ENCODE measurements at places on chromosomes 2 and 18. TPM values are rescaled to one million over a fixed set of nuclear protein-coding genes. Genes with fewer than 3 reads are reported as not detected.

GRCh38 chr18:523561-523960 lies 23.1 kb upstream of the COLEC12 start:
- no peaks in the 10 kb centered on the region for H3K36me3 ChIP-seq
- no peak for DNase-seq
- H3K4me1 ChIP-seq = no peaks in the 10 kb centered on the region
- H3K27ac ChIP-seq = no peak overlapping the region

GRCh38 chr18:7492385-7492784 lies 74.7 kb upstream of the PTPRM start:
- H3K4me1 ChIP-seq = no peaks in the 10 kb centered on the region
- H3K4me3 ChIP-seq = no peak overlapping the region
- no peak for DNase-seq
- no peaks in the 10 kb centered on the region for H3K27me3 ChIP-seq
- H3K27ac ChIP-seq = no peak overlapping the region

- no peaks in the 10 kb centered on the region for H3K36me3 ChIP-seq
- no peaks in the 10 kb centered on the region for H3K4me1 ChIP-seq
- no peak overlapping the region for H3K27ac ChIP-seq
- no peak for DNase-seq
- no peaks in the 10 kb centered on the region for H3K27me3 ChIP-seq
Observed at GRCh38 chr2:114293355-114293754, 149.1 kb upstream of the DPP10 start.

The BIN1 gene
- total RNA-seq = 99.4 TPM

- no peak for DNase-seq
- H3K4me1 ChIP-seq = no peaks in the 10 kb centered on the region
- H3K4me3 ChIP-seq = no peak overlapping the region
- H3K36me3 ChIP-seq = no peaks in the 10 kb centered on the region
- no peak overlapping the region for H3K27ac ChIP-seq
- H3K27me3 ChIP-seq = no peaks in the 10 kb centered on the region
Observed at GRCh38 chr2:238122287-238123217, 15.9 kb upstream of the KLHL30 start.

DNA sequence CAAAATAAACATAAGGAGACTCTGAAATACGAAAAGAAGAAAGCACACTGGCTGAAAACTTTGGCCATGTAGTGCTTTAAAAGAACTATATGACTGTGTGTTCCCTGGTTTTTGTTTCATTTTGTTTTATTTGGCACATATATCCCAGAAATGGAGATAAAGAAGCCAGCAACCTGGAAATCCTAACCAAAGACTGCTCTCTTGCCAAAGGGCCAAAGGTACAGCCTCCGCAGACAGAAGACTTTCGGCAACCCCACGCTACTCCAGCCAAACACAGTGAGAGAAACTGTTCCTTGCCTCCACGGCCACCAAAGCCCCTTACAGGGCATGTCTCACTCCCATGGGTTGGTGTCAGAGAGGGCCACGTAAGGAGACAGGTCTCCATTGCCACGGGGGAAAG lies 381.2 kb upstream of the NETO1 start:
- no peak overlapping the region for H3K27ac ChIP-seq
- no peaks in the 10 kb centered on the region for H3K27me3 ChIP-seq
- no peak overlapping the region for H3K4me3 ChIP-seq
- no peaks in the 10 kb centered on the region for H3K36me3 ChIP-seq
- no peaks in the 10 kb centered on the region for H3K4me1 ChIP-seq
- DNase-seq = no peak

The RESP18 gene
- total RNA-seq = not detected

GRCh38 chr2:113390124-113390849 lies 47.2 kb upstream of the ZNG1B start:
- H3K27me3 ChIP-seq = no peaks in the 10 kb centered on the region
- H3K36me3 ChIP-seq = no peaks in the 10 kb centered on the region
- H3K4me3 ChIP-seq = peak overlapping the region; percentile 40
- H3K4me1 ChIP-seq = peaks cover 4% of the 10 kb centered on the region
- H3K27ac ChIP-seq = no peak overlapping the region
- peak; percentile 70 for DNase-seq

- no peak overlapping the region for H3K4me3 ChIP-seq
- H3K27me3 ChIP-seq = no peaks in the 10 kb centered on the region
- no peak for DNase-seq
- no peak overlapping the region for H3K27ac ChIP-seq
- peaks cover 25% of the 10 kb centered on the region for H3K36me3 ChIP-seq
Observed at GRCh38 chr2:238083919-238084318, 16.2 kb upstream of the ESPNL start.

DNA sequence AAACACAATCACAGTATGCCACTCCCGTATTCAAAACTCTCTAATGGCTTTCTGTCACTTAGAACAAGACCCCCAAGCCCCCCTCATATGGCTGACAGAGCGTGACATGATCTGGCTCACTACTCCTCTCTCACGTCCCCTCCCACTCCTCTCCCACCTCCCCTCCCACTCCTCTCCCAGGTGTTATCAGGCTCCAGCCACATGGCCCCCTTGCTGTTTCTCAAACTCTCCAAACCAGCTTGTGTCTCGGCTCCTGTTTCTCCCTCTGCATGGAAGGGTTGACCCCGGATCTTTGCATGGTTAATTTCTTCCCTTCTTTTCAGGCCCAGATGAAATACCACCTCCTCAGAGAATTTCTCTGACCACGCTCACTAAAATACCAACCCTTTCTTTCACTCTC lies 180.8 kb downstream of the SLC8A1 start:
- no peak overlapping the region for H3K4me3 ChIP-seq
- DNase-seq = no peak
- no peaks in the 10 kb centered on the region for H3K4me1 ChIP-seq
- no peaks in the 10 kb centered on the region for H3K27me3 ChIP-seq
- H3K27ac ChIP-seq = no peak overlapping the region

- DNase-seq = no peak
- no peaks in the 10 kb centered on the region for H3K36me3 ChIP-seq
Observed at GRCh38 chr18:13303756-13304364, 85.3 kb downstream of the LDLRAD4 start.

- DNase-seq = no peak
- peaks cover 25% of the 10 kb centered on the region for H3K36me3 ChIP-seq
- H3K4me1 ChIP-seq = no peaks in the 10 kb centered on the region
- H3K4me3 ChIP-seq = no peak overlapping the region
- H3K27me3 ChIP-seq = no peaks in the 10 kb centered on the region
Observed at GRCh38 chr2:238085899-238086298, 14.2 kb upstream of the ESPNL start.

DNA sequence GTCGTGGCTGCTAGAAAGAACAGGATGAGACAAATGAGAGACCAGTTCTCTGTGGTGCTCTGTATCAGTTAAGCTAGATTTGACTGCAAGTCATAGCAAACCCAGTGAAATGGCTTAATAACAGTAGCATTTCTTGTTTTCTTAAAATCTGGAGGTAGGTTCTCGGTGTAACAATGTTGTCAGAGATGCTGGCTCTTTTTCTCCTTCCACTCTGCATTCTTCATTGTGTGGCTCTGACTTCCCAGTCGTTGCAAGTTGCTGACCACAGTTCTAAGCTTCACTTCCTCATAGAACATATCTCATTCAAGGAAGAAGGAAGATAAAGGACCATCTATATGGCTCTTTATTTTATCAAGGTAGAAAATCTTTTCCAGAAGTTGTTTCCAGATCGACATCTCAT lies 7.9 kb upstream of the CKAP2L start:
- no peak overlapping the region for H3K27ac ChIP-seq
- H3K27me3 ChIP-seq = no peaks in the 10 kb centered on the region
- no peak for DNase-seq
- no peaks in the 10 kb centered on the region for H3K36me3 ChIP-seq

DNA sequence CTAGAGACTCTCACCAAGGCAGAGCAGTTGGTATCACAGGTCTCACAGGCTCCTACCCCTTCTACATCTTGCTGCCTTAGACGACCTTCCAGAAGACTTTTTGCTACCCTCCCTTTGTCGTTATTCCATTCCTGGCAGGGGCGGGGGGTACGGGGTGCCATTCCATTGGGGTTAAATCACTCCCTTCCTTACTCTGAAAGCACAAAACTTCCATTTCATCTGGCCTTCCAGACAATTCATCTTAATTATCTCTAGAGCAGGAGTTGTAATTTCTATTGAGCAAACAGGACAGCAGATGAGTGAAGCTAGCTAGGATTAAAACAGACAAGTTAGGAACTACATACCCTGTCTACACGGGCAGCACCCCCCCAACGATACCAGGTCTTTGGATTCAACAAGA lies 276.2 kb upstream of the TANK start:
- DNase-seq = no peak
- H3K4me1 ChIP-seq = no peaks in the 10 kb centered on the region
- no peaks in the 10 kb centered on the region for H3K36me3 ChIP-seq
- H3K4me3 ChIP-seq = no peak overlapping the region
- H3K27me3 ChIP-seq = no peaks in the 10 kb centered on the region

- H3K4me3 ChIP-seq = no peak overlapping the region
- no peaks in the 10 kb centered on the region for H3K36me3 ChIP-seq
- no peak overlapping the region for H3K27ac ChIP-seq
- no peaks in the 10 kb centered on the region for H3K4me1 ChIP-seq
- DNase-seq = no peak
Observed at GRCh38 chr18:2354292-2354691, 217.0 kb downstream of the METTL4 start.

- no peak for DNase-seq
- no peaks in the 10 kb centered on the region for H3K4me1 ChIP-seq
- no peak overlapping the region for H3K27ac ChIP-seq
- H3K36me3 ChIP-seq = no peaks in the 10 kb centered on the region
Observed at GRCh38 chr2:138596403-138596802, 94.8 kb downstream of the SPOPL start.

- DNase-seq = no peak
- no peak overlapping the region for H3K4me3 ChIP-seq
- no peaks in the 10 kb centered on the region for H3K27me3 ChIP-seq
- no peaks in the 10 kb centered on the region for H3K36me3 ChIP-seq
Observed at GRCh38 chr18:33052886-33053285, 280.1 kb upstream of the KLHL14 start.

The CDH19 gene
- not detected for total RNA-seq

- no peaks in the 10 kb centered on the region for H3K36me3 ChIP-seq
- H3K4me1 ChIP-seq = no peaks in the 10 kb centered on the region
- H3K4me3 ChIP-seq = no peak overlapping the region
- DNase-seq = no peak
- no peaks in the 10 kb centered on the region for H3K27me3 ChIP-seq
- H3K27ac ChIP-seq = no peak overlapping the region
Observed at GRCh38 chr18:46424898-46425297, 232.1 kb downstream of the LOXHD1 start.

The TMEM198 gene
- total RNA-seq = 0.67 TPM

- H3K36me3 ChIP-seq = peaks cover 31% of the 10 kb centered on the region
- H3K4me3 ChIP-seq = no peak overlapping the region
- H3K27ac ChIP-seq = no peak overlapping the region
- no peak for DNase-seq
- no peaks in the 10 kb centered on the region for H3K27me3 ChIP-seq
Observed at GRCh38 chr2:27042985-27043634, 8.4 kb upstream of the AGBL5 start.

The GALNT5 gene
- total RNA-seq = not detected

DNA sequence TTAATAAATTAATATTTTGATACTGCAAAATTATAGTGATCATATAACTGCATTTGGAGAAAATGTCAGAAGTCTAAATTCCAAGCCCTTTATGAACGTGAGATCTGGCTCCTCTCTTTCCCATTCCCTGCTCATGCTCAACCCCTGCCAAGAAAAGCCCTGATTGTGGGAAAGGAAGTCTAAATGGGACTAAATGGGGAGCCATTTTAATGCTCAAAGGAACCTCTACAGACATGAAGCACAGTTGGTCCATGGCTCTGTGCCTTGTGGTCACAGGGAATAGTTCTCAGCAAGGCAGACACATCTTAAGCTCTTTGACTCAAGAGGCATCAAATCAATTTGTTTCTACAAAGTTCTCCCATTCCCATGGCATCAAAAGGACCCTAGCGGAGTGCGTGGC lies 29.3 kb upstream of the INSIG2 start:
- no peak overlapping the region for H3K4me3 ChIP-seq
- peaks cover 3% of the 10 kb centered on the region for H3K27me3 ChIP-seq
- no peak for DNase-seq
- H3K27ac ChIP-seq = no peak overlapping the region

- no peak within 1 kb of the TSS for H3K27ac ChIP-seq
- peaks cover 4% of the 10 kb centered on the region for H3K4me1 ChIP-seq
- no peaks in the 10 kb centered on the region for H3K36me3 ChIP-seq
- no peak within 1 kb of the TSS for H3K4me3 ChIP-seq
- H3K27me3 ChIP-seq = peaks cover 18% of the 10 kb centered on the region
- DNase-seq = no peak
Observed at GRCh38 chr2:152335016-152335725, at the start of gene FMNL2. Gene FMNL2, plus strand, starts transcription at chr2:152335174.

The NRBP1 gene
- 119 TPM for total RNA-seq

- H3K36me3 ChIP-seq = no peaks in the 10 kb centered on the region
- no peak overlapping the region for H3K27ac ChIP-seq
- no peaks in the 10 kb centered on the region for H3K4me1 ChIP-seq
- no peaks in the 10 kb centered on the region for H3K27me3 ChIP-seq
- no peak overlapping the region for H3K4me3 ChIP-seq
- no peak for DNase-seq
Observed at GRCh38 chr2:111054791-111055691, 65.7 kb upstream of the BCL2L11 start.

DNA sequence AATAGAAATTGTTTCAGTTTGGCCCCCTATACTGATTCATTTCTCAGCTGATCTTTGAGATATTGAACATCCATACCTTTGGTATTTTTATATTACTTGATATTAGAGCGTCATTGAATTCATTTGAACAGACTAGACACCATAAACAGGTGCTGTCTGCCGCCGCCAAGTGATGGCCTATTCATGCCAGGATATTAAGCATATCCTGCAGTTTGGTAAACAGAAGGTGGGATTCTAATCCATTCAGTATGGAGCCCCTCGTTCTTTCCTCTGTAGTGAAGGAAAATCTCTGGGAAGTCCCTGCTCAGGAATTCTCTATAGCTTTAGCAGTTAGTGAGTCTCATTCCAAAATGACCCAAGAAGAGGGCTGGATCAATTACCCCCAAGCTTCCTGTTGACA lies 23.0 kb upstream of the CD28 start:
- H3K27me3 ChIP-seq = no peaks in the 10 kb centered on the region
- no peak overlapping the region for H3K27ac ChIP-seq
- no peak for DNase-seq
- H3K4me3 ChIP-seq = no peak overlapping the region
- H3K36me3 ChIP-seq = no peaks in the 10 kb centered on the region

The FAM110C gene
- 2.5 TPM for total RNA-seq

GRCh38 chr2:227513113-227513512 lies 41.2 kb downstream of the AGFG1 start:
- no peak for DNase-seq
- H3K4me3 ChIP-seq = no peak overlapping the region
- no peak overlapping the region for H3K27ac ChIP-seq
- H3K4me1 ChIP-seq = peaks cover 82% of the 10 kb centered on the region
- H3K27me3 ChIP-seq = no peaks in the 10 kb centered on the region

The TM4SF20 gene
- total RNA-seq = not detected

GRCh38 chr2:9946076-9946475 lies 5.4 kb upstream of the GRHL1 start:
- H3K4me3 ChIP-seq = no peak overlapping the region
- no peaks in the 10 kb centered on the region for H3K36me3 ChIP-seq
- no peak for DNase-seq
- peaks cover 7% of the 10 kb centered on the region for H3K4me1 ChIP-seq
